ENCODE measurements at places on chromosomes 1 and 21.

DNA sequence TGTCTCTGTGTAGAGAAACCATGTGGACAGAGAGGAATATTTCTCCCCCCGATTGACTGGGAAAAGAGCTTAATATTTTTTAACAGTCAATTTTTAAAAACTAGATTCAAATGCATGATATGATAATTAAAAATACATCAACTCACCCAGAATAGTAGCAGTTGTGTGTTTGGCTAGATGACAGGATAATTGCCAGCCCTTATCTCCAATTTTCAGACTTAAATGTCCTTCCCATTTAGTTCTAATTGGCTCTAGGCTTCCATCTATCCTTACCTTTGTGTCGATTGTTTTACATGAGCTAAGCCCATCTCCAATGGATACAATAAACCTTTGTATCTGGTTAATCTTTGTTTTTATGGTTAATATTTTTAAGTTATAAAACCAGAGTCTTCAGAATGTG, 23.9 kb upstream of the KIAA0040 start:
- no peak for DNase-seq

GRCh38 chr1:171954361-171954760, 113.1 kb downstream of the DNM3 start:
- DNase-seq, result no peak

DNA sequence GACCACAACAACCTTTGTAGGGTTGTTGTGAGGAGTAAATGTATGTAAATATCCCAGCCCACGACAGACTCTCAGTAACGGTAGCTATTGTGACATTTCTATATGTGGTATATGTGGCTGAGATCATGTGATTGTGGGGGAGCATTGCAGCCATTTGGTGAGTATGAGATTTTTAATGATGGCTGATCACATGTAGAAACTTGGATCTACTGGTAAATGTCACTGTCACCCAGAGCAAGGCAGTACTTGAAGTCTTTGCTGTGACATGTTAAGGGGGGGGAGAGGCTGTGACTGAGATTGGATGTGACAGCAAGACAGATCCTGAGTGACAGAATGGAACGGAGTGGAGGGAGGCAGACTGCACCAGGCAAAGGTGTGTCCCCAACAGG, 23.9 kb upstream of the MEF2D start:
- DNase-seq, result peak; percentile 40

GRCh38 chr1:149942885-149943284, 6.2 kb upstream of the MTMR11 start:
- no peak for DNase-seq

- no peak for DNase-seq
Measured at GRCh38 chr1:194952171-194952570, 1656.1 kb downstream of the KCNT2 start.

GRCh38 chr1:21568006-21568746, 59.0 kb downstream of the ALPL start:
- no peak for DNase-seq

DNA sequence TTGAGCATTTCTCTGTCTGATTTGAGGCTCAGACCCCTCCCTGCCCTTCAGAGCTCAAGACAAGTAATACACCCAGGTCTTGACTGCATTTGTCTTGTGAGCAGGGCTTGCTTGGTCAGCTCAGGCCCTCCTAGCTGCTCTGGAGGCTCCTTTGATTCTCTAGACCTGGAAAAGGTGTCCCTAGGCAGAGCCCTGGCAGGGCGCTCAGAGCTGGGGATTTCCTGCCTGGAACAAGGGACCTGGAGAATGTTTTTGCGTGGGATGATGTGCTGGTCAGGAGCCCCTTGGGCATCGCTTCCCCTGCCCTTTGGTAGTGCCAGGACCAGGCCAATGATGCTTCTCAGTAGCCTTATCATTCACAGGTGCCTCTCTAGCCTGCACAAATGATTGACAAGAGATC, 4.9 kb upstream of the CCDC28B start:
- DNase-seq, result no peak

DNA sequence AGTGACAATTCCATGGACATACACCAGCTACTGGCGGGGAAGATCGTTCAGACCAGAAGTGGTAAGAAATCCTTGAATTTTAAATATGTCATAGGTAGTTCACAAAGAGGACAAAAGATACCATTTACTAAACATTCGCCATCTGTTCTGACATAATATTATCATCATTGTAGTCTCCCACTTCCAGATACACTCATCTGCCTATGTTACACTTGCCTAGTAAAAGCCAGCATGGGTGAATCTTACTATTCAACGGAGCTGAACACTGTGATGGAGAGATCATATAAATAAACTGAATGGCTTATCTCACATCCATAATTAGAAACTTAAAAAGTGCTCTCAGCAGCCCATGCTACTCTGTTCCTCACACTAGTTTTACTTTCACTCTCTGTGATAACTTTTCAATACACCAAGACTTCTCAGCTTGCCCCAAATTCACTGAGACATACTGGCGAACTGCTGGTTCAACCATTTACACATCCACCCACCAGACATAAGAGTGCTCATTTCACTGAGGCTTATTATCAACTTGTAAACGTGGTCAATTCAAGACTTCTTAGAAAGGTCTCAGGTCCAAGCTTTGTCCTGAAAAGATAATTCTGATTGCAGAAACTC, 463 bp upstream of the PRRC2C start:
- DNase-seq, result no peak

- no peak for DNase-seq
Measured at GRCh38 chr1:53929246-53929960, 16.1 kb downstream of the IFT25 start.

DNA sequence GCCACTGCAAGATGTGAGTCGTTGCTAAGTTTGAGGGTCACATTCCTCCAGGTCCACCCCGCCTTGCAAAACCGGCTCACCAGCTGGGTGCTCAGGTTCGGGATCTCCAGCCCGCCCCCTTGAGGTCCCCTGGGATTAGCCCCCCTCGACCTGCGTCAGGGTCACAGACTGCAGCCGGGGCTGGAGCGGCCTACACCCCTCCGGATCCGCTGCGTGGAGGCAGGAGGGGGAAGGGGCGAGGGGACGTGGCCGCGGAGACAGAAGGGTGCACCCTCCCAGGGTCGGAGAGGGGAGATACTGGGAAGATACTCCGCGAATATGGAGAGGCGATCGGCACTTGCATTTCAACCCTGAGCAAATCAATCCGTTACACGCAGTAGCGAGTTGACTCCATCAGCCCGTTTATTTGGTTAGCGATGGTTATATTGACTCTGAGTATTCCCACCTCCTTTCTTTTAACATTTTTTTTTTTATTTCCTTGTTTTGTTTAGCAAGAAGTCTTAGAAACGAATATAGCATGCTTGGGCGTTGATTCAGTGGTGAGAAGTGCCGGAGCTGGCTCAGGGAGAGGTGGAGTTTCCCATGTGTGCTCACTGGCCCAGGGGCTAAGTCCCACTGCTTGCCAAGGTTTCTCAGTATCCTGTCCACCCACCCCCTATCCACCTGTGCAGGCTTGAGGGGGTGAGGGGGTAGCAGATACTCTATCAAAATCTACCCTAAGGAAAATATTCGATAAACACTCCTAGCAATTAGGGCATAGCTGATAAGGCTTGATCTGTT, 997 bp downstream of the IFNAR2 start:
- DNase-seq, result peak; percentile 39

DNA sequence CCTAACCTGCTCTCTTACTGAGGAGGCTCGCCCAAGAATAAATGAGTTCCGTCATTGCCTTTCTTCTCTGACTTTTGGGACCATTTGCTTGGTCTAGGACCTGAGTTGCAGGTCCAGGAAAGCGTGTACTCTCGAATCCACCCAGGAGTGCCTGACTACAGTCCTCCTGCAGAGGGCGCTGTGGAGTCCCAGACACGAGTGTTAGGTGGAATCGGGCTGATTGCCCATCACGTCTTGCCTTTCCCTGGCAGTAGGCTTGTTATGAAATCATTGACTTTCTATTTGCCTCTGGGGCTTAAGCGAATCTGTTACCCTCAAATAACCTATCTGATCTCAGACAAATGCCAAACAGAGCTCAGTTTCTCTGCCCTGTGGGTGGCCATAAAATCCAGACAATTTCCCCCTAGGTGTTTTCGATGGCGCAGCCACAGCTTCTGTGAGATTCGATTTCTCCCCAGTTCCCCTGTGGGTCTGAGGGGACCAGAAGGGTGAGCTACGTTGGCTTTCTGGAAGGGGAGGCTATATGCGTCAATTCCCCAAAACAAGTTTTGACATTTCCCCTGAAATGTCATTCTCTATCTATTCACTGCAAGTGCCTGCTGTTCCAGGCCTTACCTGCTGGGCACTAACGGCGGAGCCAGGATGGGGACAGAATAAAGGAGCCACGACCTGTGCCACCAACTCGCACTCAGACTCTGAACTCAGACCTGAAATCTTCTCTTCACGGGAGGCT, at the start of gene IL20:
IL20 (plus strand) TSS at position 685 of the 733 bp plus-strand sequence. CDS start 230 bp downstream, outside the sequence.
- peak; percentile 83 for DNase-seq

- no peak for DNase-seq
Measured at GRCh38 chr1:112927462-112927990, 28.5 kb downstream of the SLC16A1 start.

DNA sequence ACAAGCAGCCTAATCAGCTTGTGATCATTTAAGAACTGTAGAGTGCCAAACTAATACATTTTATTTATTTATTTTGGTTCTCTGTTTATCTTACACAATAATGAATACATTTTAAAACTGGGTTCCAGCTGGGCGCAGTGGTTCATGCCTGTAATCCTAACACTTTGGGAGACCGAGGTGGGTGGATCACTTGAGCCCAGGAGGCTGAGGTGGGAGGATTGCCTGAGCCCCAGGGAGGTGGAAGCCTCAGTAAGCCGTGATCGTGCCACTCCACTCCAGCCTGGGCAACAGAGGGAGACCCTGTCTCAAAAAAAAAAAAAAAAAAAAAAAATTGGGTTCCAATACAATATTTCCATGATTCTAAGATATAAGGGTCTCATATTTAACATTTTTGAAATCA, 9.2 kb downstream of the FBXO28 start:
- DNase-seq, result no peak

- no peak for DNase-seq
Measured at GRCh38 chr1:234559902-234560676, 49.9 kb downstream of the IRF2BP2 start.

DNA sequence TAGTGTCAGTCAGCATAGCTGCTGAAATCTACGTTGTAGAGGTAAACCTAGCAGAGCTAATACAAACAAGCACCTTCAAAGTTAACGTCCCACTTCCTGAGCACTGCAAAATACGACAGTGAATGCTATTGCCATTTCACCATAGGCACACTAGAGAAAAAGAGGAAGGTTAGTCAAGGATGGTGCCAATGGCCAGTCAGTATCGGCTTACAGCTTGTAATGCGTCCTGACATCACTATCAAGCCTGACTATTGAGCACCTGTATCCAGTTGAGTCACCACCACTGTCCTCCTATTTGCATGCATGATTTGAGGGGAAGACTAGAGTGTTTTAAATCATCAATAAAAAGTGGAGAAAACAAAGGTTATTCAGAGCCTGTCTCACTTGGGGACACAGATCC, 34.4 kb downstream of the NUCKS1 start:
- DNase-seq, result no peak

- DNase-seq, result no peak
Measured at GRCh38 chr21:29033301-29033700, 8.8 kb downstream of the USP16 start.

GRCh38 chr1:186050360-186050759, 316.2 kb downstream of the HMCN1 start:
- no peak for DNase-seq

DNA sequence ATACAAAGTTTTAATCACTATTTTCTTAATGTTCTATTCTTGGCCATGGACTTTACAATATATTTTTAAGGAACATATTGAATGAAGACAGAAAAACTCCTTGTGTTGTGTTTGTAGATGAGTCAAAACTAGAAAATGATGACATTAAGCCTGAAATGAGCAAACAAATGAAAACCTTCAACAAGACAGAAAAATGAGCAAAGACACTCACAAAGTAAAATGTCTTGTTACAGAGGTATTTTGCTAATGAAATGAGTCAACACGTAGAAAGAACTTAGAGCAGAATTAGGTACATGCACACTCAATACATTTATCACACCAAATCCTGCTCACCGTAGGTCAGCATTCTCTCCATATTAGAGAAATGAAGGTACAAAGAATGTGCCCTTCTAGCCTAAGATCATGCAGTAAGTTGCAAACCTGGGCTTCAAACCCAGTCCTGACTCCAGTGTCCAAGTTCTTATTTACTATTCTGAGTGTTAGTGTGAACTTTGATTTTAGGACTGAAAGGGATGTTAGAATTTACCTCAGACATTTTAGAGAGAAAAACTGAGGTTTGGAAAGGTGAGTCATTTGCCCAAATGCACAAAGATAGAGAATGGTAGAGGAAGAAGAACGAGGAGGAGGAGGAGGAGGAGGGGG, 133.9 kb upstream of the SGIP1 start:
- no peak for DNase-seq

DNA sequence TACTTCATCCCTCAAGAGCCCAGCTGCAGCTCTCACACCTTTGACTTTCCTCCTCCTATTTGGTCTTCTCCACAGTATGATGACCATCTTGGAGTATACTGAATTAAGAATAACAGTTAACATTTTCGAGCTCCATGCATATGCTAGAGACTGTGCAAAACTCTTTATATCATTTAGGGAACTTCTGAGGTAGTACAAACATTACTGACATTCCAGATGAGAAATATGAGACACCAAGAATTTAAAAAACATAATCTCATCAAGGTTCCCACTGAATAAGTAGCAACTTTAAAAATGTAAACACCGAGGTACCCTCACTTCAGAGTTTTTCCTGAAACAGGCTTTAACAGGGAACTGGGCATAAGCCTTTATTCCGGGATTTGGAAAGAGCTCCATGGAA, 22.7 kb downstream of the FMO3 start:
- DNase-seq, result no peak

GRCh38 chr1:154698320-154699096, 90.5 kb upstream of the ADAR start:
- DNase-seq, result no peak

GRCh38 chr1:158999316-159000069, 10.2 kb upstream of the IFI16 start:
- DNase-seq, result no peak

DNA sequence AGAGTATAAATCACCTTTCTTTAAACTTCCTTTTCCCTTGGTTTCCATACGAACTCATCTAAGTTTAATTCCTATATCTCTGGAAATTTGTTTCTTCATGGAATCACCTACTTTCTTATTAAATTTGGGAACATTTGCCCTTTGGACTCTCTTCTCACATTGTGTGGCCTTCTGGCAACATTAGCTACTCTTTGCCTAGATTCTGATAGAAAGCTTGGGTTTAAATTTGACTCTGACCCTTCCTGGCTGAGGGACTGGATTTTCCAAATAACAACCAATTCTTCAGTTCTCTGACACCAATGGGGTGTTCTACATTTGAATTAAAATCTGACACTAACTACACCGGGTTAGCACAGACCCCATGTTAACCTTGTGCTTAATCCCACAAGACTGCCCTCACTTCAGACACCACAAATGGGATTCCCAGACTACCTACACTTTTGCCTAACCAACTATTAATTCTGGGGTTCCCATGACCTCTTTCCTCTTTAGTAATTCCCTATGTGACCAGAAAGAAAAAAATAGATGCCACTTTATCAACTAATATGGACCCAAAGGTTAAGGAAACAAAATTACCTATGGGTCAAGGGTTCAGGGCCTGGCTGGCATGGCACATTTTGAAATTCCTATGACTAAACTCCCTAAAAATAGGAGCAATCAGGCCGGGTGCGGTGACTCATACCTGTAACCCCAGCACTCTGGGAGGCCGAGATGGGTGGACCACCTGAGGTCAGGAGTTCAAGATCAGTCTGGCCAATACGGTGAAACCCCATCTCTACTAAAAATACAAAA, 9.7 kb upstream of the THEM4 start:
- no peak for DNase-seq

GRCh38 chr21:20026543-20026942, 971.7 kb upstream of the NCAM2 start:
- DNase-seq, result no peak

- no peak for DNase-seq
Measured at GRCh38 chr1:180609643-180610555, 21.9 kb upstream of the XPR1 start.
